ENCODE measurements at places on chromosomes 1 and 21. TPM values are rescaled to one million over a fixed set of nuclear protein-coding genes. Genes with fewer than 3 reads are reported as not detected.
A peak's percentile ranks its signal among the peaks of the same experiment; 100 is the strongest.

Gene DMBX1
- not detected for total RNA-seq

Gene PSEN2
- 31.2 TPM for total RNA-seq

Gene FMO3
- total RNA-seq: 0.10 TPM

Gene HRNR
- not detected for total RNA-seq

Gene ITGB2
- total RNA-seq: 0.10 TPM

- DNase-seq: no peak
These were observed 8.5 kb upstream of the SPATA6 start for GRCh38 chr1:48480504-48480903.

DNA sequence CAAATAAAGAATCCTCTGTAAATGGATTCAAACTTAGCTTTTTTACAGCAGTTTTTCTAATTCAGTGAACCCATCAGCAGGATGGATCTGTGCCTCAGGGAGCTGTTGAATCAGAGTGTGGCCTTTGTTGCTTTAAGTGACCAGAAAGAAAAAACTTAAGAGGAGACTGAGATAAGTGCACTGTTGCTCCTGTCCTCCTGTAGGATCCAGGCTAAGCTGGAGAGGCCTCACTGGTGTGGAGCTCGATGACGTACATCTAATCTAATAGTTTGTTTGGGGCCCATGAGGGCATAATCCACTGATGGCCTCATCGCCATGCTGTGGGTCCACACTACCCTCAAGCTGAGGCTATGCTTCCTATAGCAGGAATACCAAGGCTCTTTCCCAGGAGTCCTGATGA lies 10.6 kb downstream of the DIP2A start:
- DNase-seq: no peak

DNA sequence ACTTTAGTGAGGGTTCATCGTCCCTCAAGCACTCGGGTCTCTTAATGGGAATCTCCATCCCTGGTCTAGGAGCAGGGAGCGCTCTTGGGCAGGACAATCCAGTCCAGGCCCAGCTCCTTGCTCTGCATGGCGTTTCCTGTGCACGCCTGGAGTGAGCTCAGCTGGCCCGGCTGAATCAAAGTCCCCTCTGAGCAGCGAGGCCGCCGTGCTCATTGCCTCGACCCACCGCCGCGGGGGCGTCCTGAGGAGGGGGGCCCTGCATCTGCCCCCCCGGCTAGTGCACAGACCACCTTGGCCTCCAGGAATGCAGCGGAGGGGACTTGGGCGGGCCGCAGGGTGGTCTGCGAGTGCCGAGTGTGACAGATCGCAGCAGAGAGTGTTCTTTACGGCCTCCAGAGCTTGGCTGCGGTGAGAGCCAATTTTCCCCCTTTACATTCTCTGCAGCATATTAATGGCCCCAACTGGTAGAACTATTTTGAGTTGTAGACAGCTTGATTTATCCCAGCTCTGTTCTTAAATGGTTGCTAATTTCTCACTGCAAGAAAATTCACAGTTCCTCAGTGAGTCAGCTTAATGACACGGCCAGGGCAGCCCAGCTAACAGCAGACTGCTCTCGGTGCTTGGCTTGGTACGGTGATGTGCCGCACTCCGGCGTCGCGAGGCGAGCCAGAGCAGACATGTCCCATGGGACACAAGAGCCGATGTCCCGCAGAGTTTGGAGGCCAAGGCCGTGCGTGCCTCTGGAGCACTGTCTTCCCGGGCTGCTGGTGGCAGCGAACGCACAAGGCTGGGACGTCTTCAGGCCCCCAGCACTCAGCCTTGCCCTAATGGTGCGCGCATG lies 39.8 kb downstream of the SNAP47 start:
- DNase-seq: peak; percentile 17

GRCh38 chr1:212432661-212433576 lies at the start of gene NENF:
Gene NENF, plus strand, starts transcription at chr1:212432920. Its CDS starts 24 bp downstream, at chr1:212432944.
- DNase-seq: peak; percentile 81

- DNase-seq: peak; percentile 72
These were observed 14.1 kb downstream of the AZIN2 start for GRCh38 chr1:33094971-33095604.

GRCh38 chr1:194644528-194644927 lies 1458.1 kb upstream of the B3GALT2 start:
- DNase-seq: peak; percentile 16

- no peak for DNase-seq
These were observed 33.9 kb upstream of the SELENON start for GRCh38 chr1:25765923-25766589.

- DNase-seq: peak; percentile 67
These were observed 79.6 kb downstream of the SLC45A1 start for GRCh38 chr1:8397511-8397910.

DNA sequence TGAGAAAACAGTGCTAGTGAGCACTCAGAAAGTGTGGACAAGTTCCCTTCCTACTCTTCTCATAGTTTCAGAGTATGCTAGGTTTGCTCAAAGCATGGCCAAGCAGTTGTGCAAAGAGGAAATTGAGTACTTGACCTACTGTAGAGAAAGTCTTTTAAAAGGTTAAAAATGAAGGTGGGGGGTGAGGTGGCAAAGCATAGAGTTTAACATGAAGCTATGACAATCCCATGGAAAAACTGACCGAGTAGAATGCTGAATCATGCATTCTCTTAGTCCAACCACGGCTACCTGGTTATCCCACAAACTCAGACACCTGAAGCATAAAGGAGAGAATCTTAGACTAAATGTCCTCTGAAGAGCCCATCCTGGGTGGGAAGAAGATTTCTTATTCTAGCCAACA lies 79.9 kb downstream of the PTPN14 start:
- DNase-seq: peak; percentile 55

Data from M059J (cell line).